Activated naive CD8-positive, alpha-beta T cell treated with anti-CD3 and anti-CD28 coated beads, Interleukin-2, amount 10 ng/mL, durations not matched to agents 7 days and 5 days (primary cell): ENCODE measurements at places on chromosomes 16 and 17. TPM values are rescaled to one million over a fixed set of nuclear protein-coding genes. Genes with fewer than 3 reads are reported as not detected.

The ACBD4 gene
- 24.5 TPM for total RNA-seq

The NOL3 gene
- 18.6 TPM for total RNA-seq

GRCh38 chr16:31128711-31129567, 6.6 kb downstream of the PRSS8 start:
- no peak overlapping the region for H3K4me3 ChIP-seq
- peak overlapping the region; percentile 70 for H3K27ac ChIP-seq
- peaks cover 4% of the 10 kb centered on the region for H3K36me3 ChIP-seq
- H3K27me3 ChIP-seq = no peaks in the 10 kb centered on the region
- H3K4me1 ChIP-seq = peaks cover 5% of the 10 kb centered on the region

- no peaks in the 10 kb centered on the region for H3K27me3 ChIP-seq
- H3K4me3 ChIP-seq = peak overlapping the region; percentile 93
- peaks cover 57% of the 10 kb centered on the region for H3K4me1 ChIP-seq
- peak overlapping the region; percentile 96 for H3K27ac ChIP-seq
These were observed 863 bp downstream of the ADPRM start for GRCh38 chr17:10698096-10698818.

DNA sequence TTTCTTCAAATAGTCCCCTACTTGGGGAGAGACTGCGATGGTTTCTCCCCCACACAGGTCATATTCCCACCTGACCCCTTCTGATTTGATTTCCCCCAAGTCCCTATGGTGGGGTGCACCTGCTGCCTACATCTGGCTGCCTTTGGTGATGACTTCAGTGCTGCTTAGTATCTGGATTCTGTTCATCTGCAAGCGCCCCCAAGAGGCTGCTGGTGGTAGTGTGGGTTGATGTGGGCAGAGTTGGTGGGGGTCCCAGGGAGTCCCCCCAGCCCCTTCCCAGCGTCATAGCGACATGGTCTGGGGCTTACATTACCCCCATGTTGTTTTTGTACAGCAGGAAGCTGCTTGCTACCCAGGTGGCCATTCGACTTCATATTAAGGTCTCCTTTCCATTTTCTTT, 99.2 kb downstream of the NTN1 start:
- no peak for DNase-seq
- no peaks in the 10 kb centered on the region for H3K4me1 ChIP-seq
- H3K27me3 ChIP-seq = peaks cover 13% of the 10 kb centered on the region

- H3K4me3 ChIP-seq = no peak overlapping the region
- no peaks in the 10 kb centered on the region for H3K4me1 ChIP-seq
- no peaks in the 10 kb centered on the region for H3K36me3 ChIP-seq
These were observed 45.6 kb upstream of the NKD1 start for GRCh38 chr16:50502616-50503011.
